ENCODE measurements at places on chromosomes 13 and 19. TPM values are rescaled to one million over a fixed set of nuclear protein-coding genes. Genes with fewer than 3 reads are reported as not detected.

The ACTMAP gene
- 0.46 TPM for total RNA-seq

The ZNF536 gene
- 39.0 TPM for total RNA-seq

The GPC5 gene
- total RNA-seq, result 54.0 TPM

The CCL25 gene
- not detected for total RNA-seq

The ZNF540 gene
- total RNA-seq, result 23.8 TPM

The ZNF625 gene
- total RNA-seq, result 24.5 TPM

The GRIN2D gene
- total RNA-seq, result 15.7 TPM

The LGALS4 gene
- 0.69 TPM for total RNA-seq

The SGCG gene
- 0.69 TPM for total RNA-seq

The IGSF23 gene
- not detected for total RNA-seq

The CNN1 gene
- 0.46 TPM for total RNA-seq

The RFPL4A gene
- total RNA-seq, result not detected

The WDR88 gene
- not detected for total RNA-seq

The SOX1 gene
- 14.1 TPM for total RNA-seq

The FAM216B gene
- total RNA-seq, result 17.8 TPM

The LAIR1 gene
- total RNA-seq, result 2.8 TPM

The THSD1 gene
- total RNA-seq, result 12.7 TPM

The DLL3 gene
- 17.5 TPM for total RNA-seq

The HIPK4 gene
- total RNA-seq, result not detected

The AP1M2 gene
- total RNA-seq, result 2.1 TPM

The PRKACA gene
- total RNA-seq, result 60.7 TPM

The URAD gene
- not detected for total RNA-seq

The PSG5 gene
- not detected for total RNA-seq

The RXFP2 gene
- total RNA-seq, result 0.69 TPM

The SIGLEC12 gene
- not detected for total RNA-seq

The EID2B gene
- total RNA-seq, result 23.1 TPM

The CAMSAP3 gene
- total RNA-seq, result 15.5 TPM

The MAB21L1 gene
- 6.9 TPM for total RNA-seq

The FARSA gene
- total RNA-seq, result 64.8 TPM

The DACH1 gene
- 29.8 TPM for total RNA-seq

The DAND5 gene
- not detected for total RNA-seq

The CACNG7 gene
- 14.1 TPM for total RNA-seq

The PET100 gene
- 23.3 TPM for total RNA-seq

The FZR1 gene
- total RNA-seq, result 46.4 TPM

The COX6B2 gene
- total RNA-seq, result 0.92 TPM

The TMEM161A gene
- 9.5 TPM for total RNA-seq

The PGLYRP1 gene
- total RNA-seq, result not detected

The POGLUT2 gene
- total RNA-seq, result 11.5 TPM

The PLIN4 gene
- total RNA-seq, result 0.23 TPM

The B3GNT3 gene
- total RNA-seq, result 0.46 TPM

The NLRP9 gene
- not detected for total RNA-seq

The ZNF649 gene
- 39.0 TPM for total RNA-seq

The PAF1 gene
- total RNA-seq, result 31.4 TPM

The ZNF302 gene
- 54.7 TPM for total RNA-seq

The SLITRK5 gene
- total RNA-seq, result 20.3 TPM

The CATSPERD gene
- 0.23 TPM for total RNA-seq

The GGN gene
- 1.2 TPM for total RNA-seq

The POSTN gene
- total RNA-seq, result 4.8 TPM

The LGALS7B gene
- total RNA-seq, result not detected

The CBY2 gene
- total RNA-seq, result not detected

The TEX29 gene
- total RNA-seq, result not detected

The IL17D gene
- total RNA-seq, result 19.1 TPM

The ZNF560 gene
- total RNA-seq, result 0.46 TPM

The KIRREL2 gene
- 1.8 TPM for total RNA-seq

The ADGRE3 gene
- not detected for total RNA-seq

The ECSIT gene
- 49.6 TPM for total RNA-seq

The CEACAM5 gene
- total RNA-seq, result not detected

The ZNF77 gene
- total RNA-seq, result 7.4 TPM

The ZNF587B gene
- total RNA-seq, result 14.3 TPM

Data from diencephalon (tissue), 1 donor.